ENCODE measurements at places on chromosomes 6 and 20.
A peak's percentile ranks its signal among the peaks of the same experiment; 100 is the strongest.

- peak; percentile 77 for DNase-seq
Observed at GRCh38 chr20:19964289-19965265, 52.6 kb upstream of the NAA20 start.

DNA sequence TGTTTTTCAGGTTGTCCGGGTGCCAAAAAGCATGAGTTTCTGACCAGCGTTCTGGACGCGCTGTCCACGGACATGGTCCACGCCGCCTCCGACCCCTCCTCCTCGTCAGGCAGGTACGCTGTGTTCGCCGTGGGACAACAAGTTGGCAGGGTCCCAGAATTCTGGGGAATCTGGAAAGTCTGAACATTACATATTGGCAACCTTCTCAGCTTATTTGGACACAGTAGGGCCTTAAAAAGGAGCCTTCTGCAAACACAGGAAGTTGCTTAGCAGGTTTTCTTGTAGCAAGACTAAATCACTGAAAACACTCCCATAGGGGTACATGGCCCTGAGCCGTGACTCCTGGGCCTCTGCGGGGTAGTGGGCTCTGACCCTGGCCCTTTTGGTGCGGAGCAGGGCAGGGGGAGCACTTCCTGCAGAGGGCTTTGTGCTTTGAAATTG lies 209.7 kb downstream of the SMOC2 start:
- DNase-seq, result peak; percentile 95

- no peak for DNase-seq
Observed at GRCh38 chr20:45329497-45330319, 18.5 kb downstream of the SDC4 start.

DNA sequence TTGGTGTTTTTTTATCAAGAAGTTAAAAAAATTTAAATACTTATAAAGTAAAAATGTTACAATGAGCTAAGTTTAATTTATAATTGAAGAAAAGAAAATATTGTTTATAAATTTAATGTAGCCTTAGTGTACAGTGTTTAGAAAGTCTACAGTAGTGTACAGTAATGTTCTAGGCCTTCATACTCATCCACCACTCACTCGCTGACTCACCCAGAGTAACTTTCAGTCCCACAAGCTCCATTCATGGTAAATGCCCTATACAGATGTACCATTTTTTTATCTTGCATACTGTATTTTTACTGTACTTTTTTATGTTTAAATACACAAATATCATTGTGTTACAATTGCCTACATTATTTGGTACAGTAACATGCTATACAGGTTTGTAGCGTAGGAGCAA lies 26.0 kb downstream of the HTR1E start:
- DNase-seq, result no peak

- DNase-seq, result no peak
Observed at GRCh38 chr6:38068854-38069590, 249.5 kb downstream of the ZFAND3 start.

DNA sequence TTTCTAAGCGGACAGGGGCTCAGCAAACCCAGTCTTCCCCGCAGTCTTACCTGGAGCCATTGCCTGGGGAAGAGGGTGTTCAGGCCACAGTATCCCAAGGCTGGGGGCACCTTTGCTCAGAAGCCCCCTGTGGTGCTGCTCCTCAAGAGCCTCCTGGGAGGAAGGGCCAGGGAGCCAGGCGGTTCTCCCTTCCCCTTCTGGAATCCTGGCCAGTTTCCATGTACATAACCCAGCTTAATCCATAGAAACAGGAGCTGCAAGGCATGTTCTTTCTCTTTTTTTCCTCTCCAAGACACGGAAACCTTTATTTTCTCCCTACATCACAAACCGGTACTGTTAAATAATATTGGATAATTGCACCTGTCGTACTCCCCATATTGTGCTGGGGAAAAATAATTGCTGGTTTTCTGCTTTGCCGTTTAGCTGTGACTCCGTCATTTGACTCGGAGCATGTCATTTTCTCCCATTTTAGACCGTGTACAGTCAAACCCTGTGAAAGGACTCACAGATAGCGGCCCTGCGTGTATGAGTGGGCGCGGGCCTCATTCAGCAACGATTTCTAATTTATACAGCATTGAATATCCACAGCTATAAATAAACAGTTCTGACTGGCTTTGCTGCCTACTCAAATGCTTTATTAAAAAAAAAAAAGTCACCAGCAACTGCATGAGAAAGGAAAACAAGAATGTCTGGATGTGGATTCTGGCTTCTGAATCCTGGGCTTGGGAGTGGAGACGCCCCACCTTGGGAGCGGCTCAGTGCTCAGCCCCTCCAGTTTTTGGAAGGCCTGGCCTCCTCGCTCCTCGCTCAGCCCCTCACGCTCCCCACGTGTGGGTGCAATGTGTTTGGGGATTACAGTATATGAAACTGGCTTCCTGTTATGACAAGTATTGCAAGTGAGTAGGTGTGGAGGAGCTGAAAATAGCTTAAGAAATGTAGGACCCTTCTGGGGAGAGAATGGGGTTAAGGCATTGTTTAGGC lies 67.3 kb downstream of the ADTRP start:
- DNase-seq, result no peak

DNA sequence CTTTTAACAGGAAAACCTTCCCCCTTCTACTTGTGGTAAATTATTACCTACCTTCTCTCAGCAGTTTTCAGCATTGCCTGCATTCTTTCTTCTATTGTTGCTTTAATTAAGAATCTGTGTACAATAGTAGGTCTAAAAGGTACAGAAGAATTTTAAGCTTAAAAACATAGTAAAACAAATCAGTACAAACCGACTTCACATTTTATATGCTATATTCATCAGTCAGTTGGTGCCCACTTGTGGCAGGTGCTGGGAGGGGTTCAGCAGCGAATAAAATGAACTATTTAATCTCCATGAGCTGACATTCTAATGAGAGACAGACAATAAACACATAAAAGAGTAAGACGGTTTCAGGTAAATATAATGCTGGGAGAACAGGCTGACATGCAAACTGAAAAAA lies 73.4 kb upstream of the FBXO30 start:
- DNase-seq, result peak; percentile 9

DNA sequence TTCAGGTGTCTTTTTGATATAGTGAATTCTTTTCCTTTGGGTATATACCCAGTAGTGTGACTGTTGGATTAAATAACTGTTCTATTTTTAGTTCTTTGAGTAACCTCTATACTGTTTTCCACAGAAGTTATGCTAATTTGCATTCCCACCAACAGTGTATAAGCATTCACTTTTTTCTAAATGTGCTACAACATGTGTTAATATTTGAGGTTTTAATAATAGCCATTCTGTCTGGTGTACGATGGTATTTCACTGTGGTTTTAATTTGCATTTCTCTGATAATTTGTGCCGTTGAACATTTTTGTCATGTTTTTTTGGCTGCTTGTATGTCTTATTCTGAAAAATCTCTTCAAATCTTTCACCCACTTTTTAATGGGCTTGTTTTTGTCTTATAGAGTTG lies 563.5 kb downstream of the GRIK2 start:
- no peak for DNase-seq

GRCh38 chr20:31667315-31668285 lies 29.9 kb downstream of the COX4I2 start:
- DNase-seq, result peak; percentile 72

All from thyroid gland (tissue), 4 donors.